Stimulated activated CD4-positive, alpha-beta T cell treated with anti-CD3 and anti-CD28 coated beads, Interleukin-2, amount 100 ng/mL, for 24 hours (primary cell): ENCODE measurements at places on chromosomes 16 and 17.

DNA sequence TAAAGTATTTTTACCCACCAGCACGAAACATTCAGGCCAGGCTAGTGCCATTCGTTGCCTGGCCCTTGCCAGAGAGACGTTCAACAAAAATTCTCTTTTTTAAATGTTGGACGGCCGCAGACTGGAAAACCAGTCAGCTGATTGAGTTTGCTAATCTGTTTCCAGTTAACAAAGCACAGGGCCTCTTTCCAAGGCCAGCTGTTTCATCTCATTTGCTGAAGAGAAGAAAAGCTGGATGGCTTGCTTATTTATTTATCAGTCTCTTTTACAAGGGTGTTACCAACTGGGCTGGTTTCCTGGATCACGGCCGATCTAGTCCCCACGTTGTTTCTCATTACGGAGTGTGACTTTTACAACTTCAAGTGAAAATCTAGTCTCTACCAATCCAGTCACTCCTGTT, 418.7 kb upstream of the DYNLRB2 start:
- no peak for DNase-seq

GRCh38 chr17:61579961-61580360, 11.1 kb downstream of the NACA2 start:
- DNase-seq: no peak

DNA sequence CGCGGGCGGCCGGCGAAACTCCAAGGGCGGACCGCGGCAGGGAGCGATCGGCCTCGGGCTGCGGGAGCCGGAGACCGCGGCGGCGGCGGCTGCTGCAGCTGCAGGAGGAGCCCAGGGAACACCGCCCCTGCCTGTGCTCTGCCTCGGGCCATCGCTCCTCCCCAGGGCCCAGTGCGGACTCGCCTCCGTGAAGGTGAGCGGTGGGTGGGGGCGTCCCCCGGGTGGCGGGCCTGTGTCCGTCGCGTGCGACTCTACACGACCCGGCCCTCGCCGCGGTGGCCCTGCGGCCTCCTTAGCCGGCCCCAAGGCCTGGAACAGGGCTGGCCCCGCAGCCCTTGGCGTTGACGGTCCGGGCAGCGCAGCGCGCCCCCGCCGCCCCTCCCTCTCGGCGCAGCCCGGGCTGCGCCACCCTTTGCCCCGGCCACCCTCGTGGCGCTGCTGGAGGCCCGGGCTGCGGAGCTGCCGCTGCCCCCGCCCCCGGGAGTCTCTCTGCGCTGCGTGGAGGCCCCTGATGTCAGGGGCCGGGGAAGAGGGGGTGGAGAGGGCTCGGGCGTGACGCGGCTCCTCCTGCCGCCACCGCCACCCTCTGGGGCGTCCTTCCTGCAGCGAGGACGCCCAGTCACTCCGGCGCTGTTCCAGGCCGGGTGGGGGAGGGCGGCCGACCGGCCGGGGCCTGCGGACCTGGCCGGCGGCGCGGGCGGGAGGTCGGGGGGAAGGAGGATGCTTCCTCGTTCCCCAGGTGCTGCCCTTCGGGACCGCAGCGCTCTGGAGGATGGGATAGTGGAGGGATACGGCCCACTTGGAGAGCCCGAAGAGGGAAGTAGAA, 485 bp downstream of the DYNLL2 start:
- peak; percentile 70 for DNase-seq

GRCh38 chr16:17109413-17109812, 361.3 kb downstream of the XYLT1 start:
- DNase-seq: no peak

- no peak for DNase-seq
Measured at GRCh38 chr16:22333457-22333994, 36.3 kb downstream of the POLR3E start.

GRCh38 chr16:17364319-17365210, 106.2 kb downstream of the XYLT1 start:
- DNase-seq: peak; percentile 26

DNA sequence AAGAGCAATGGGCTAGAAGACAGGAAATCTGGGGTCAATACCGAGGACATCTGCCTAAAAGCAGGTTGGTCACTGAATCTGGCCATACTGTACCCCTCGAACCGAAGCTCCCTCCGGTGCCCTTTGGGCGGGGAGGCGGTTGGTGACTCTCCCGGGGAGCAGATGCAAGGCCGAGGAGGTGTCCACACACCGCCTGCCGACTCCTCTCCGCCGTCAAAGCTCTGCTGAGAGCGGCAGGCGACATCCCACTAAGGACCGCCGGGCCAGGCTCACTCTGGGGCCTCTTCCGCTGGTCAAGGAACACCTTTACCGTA, 458 bp downstream of the ZNF200 start:
- no peak for DNase-seq

GRCh38 chr17:11239379-11239970, 1.5 kb upstream of the SHISA6 start:
- no peak for DNase-seq

GRCh38 chr17:70622368-70623260, 453.3 kb downstream of the KCNJ2 start:
- peak; percentile 27 for DNase-seq

DNA sequence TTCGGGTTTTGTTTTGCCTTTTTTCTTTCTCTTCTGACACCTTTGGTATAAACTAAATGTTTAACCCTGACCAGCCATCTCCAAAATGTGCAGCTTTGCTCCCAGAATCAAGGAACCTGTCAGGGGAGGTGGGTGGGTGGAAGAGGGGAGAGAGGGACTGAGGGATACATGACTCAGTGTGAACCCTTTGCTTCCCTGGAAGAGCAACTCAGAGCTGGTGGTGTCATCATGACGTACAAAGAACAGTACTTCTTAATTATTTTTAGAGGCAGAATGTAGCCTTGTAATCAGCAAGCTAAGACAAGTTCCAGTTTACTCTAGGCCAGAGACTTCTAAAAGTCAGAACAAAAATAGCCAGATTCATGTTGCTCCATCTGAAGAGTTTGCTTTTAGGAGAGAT, 119.6 kb upstream of the HAS3 start:
- DNase-seq: no peak

DNA sequence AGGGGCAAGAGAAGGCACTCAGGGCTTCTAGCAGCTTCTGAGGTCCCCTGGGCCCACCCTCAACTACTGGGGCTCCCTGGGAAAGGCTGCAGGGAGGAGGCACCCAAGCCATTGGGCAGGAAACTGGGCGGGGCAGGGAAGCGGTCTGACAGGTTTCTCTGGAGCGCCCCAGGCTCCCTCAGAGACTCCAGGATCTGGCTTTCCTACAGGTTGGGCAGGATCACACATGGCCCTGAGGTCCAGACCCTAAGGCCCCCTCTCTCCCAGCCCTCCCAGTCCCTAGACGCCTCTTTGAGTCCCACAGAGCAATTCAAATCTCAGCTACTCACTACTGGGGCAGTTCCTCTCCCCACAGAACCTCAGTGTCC, 14.3 kb downstream of the JUP start:
- no peak for DNase-seq

GRCh38 chr16:20026361-20027072, 47.2 kb downstream of the GPR139 start:
- DNase-seq: no peak

- no peak for DNase-seq
Measured at GRCh38 chr16:54430491-54431030, 144.0 kb upstream of the IRX3 start.

GRCh38 chr16:4372578-4373355, 1.1 kb downstream of the VASN start:
- no peak for DNase-seq
